ENCODE measurements at places on chromosomes 1 and 21.
A peak's percentile ranks its signal among the peaks of the same experiment; 100 is the strongest.

- no peak for DNase-seq
Observed at GRCh38 chr1:151056149-151056548, 3.3 kb downstream of the CDC42SE1 start.

DNA sequence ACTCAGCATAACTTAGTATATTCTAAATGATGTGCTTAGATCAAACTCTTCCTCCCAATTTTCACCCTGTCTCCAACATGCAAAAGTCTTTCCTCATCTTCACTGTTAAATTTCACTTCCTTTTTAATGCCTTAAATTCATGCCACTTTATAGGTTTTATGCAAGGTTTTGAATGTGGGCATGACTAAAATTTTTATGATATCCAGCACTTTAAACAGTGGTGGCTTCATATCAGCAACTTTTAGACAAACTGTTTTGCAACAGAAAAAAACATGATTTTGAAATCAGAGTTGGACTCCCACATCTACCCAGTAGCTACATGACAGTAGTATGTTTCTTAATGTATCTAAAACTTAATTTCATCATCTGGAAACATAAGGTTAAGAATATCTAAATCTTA lies 84.7 kb upstream of the ZP4 start:
- no peak for DNase-seq

GRCh38 chr1:78047631-78048030 lies 1.9 kb downstream of the GIPC2 start:
- no peak for DNase-seq

GRCh38 chr1:222920169-222920568 lies 105.3 kb downstream of the DISP1 start:
- no peak for DNase-seq

DNA sequence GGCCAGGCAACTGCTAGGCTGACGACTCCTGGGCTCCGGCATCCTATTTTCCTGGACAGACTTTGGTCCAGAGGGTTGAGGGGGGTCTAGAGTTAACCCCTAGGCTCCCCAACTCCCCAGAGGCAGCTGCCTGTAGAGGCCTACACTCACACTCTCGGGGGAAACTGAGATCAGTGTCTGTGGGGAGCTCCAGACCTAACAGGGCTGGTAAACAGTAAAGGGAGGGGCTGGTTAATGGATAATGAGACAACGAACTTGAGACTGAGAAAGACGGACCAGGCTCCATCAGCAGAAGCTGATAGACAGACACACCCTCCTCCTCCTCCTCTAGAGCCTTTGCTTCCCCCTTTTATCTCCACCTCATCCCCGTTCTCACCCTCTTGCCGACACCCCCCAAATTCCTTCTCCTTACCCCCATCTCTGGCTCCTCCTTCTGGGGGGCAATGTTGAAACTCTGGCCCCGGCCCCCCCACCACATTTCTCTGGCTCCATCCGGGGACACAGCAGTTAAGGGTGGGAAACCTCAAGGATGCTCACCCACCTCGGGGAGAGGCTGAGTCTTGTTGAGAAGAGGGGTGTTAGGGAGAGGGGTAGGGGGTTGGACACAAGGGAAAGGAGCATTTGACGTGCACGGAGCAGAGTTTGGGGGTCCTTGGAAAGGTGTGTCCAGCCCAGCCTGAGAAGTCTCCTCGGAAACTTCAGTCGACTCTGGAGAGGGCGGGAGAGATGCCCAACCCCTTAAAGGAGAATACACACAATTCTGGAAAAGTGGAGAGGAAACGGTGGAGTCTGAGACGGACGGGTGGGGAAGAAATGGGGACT lies at the start of gene MTMR11:
Gene MTMR11 (minus strand): TSS at position 710 of the 822 bp plus-strand sequence. CDS start 232 bp downstream, at position 478.
- peak; percentile 33 for DNase-seq
